AG04450 (cell line): ENCODE measurements at places on chromosomes 5 and 9.
A peak's percentile ranks its signal among the peaks of the same experiment; 100 is the strongest.

GRCh38 chr9:125932012-125932411, 184.8 kb downstream of the PBX3 start:
- DNase-seq = peak; percentile 93

GRCh38 chr9:21708856-21709255, 93.6 kb upstream of the MTAP start:
- DNase-seq = no peak

DNA sequence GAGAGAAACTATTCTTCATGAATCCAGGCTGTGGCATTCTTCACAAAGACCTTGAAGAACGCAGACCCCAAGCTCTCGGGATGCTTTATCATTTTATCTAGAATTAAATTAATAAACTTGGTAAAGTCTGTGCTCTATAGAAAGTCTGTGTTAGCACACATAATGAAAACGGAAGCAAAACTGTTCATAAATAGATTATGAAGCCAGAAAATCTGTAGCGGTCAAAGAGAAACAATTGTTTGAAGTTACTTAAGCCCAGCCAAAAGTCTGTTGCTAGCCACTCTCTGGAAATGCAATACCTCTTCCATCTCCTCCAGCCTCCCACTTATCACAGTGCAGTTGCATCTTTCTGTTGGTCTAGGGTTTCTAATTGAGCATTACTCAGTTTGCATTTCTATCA, 375.9 kb downstream of the KIF4B start:
- no peak for DNase-seq

- no peak for DNase-seq
Observed at GRCh38 chr5:44387406-44387805, 1.8 kb downstream of the FGF10 start.

- DNase-seq = no peak
Observed at GRCh38 chr9:101628173-101628572, 33.4 kb upstream of the PPP3R2 start.

DNA sequence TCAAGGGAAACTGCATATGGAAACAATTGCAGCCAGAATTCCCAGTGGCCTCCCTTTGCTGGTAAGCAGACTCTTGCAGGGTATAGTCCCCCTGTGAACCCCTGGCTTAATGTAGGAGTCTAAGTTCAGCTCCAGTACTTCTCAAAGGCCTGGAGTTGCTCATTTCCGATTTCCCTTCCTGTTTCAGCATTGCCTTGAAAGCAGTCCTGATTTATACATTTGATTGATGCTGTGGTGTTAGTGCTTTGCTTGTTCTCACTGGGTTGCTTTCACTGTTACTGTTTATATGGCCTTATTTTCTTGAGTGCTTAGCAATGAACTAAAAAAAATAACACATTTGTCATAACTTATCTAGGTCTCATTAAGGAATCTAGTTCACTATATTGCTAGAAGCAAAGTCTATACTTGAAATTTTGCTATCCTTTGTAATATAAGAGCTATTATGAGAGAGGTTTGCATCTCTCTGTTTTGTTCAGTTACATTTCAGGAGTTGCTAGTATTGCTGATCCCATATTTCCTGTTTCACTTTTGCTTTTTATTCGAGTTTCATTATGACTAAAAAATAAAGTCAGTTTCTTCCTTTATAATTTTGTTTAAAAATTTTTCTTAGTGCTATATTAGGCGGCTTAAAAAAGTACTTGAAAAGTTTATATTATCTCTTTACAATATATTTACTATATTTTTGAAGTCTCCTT, 122.4 kb upstream of the NMUR2 start:
- no peak for DNase-seq

GRCh38 chr5:135547590-135548254, 12.0 kb upstream of the NEUROG1 start:
- DNase-seq = no peak

DNA sequence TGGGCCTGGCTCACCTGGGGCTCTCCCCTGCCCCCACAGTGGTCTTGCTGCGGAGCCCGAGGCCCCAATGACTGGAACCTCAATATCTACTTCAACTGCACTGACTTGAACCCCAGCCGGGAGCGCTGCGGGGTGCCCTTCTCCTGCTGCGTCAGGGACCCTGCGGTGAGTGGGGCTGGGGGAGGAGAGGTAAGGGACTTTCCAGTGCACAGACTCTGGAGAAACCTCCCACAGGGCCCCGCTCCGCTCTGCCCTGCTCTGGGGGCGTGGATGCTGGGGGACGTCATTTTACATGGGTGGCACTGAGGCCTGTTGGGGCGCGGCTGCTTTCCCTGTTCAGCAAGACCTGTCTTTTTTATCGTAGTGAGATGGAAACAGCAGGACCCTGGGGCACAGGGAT, 7.6 kb downstream of the TSPAN17 start:
- no peak for DNase-seq

GRCh38 chr9:33903157-33903780, 86.3 kb downstream of the UBE2R2 start:
- DNase-seq = no peak

- DNase-seq = no peak
Observed at GRCh38 chr9:131704141-131704983, 35.5 kb downstream of the RAPGEF1 start.
